Ovary (tissue), 10 donors: ENCODE measurements at places on chromosomes 1 and 21. TPM values are rescaled to one million over a fixed set of nuclear protein-coding genes. Genes with fewer than 3 reads are reported as not detected.
A peak's percentile ranks its signal among the peaks of the same experiment; 100 is the strongest.

DNA sequence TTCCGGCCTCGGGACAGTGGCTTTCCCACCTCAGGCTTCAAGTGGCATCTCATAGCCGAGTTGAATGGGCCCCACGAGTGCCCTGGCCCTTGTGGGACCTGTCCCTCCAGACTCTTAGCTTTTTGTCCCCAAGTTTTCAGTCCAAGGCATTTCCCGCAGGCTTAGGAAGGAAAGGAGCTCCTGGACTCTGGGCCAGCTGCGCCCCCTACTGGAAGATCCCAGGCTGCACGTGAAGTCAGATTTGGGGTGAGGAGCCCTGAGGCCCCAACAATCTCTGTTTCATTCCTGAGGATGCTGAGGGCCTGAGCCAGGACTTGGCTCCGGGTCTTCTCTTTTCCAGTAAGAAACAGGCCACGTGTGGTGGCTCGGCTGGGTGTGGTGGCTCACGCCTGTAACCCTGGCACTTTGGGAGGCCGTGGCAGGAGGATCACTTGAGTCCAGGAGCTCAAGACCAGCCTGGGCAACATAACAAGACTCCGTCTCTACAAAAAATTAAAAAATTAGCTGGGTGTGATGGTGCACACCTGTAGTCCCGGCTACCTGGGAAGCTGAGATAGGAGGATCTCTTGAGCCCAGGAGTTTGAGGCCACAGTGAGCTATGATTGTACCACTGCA lies 67.4 kb downstream of the ARHGEF10L start:
- no peaks in the 10 kb centered on the region for H3K27me3 ChIP-seq
- no peak overlapping the region for H3K4me3 ChIP-seq

DNA sequence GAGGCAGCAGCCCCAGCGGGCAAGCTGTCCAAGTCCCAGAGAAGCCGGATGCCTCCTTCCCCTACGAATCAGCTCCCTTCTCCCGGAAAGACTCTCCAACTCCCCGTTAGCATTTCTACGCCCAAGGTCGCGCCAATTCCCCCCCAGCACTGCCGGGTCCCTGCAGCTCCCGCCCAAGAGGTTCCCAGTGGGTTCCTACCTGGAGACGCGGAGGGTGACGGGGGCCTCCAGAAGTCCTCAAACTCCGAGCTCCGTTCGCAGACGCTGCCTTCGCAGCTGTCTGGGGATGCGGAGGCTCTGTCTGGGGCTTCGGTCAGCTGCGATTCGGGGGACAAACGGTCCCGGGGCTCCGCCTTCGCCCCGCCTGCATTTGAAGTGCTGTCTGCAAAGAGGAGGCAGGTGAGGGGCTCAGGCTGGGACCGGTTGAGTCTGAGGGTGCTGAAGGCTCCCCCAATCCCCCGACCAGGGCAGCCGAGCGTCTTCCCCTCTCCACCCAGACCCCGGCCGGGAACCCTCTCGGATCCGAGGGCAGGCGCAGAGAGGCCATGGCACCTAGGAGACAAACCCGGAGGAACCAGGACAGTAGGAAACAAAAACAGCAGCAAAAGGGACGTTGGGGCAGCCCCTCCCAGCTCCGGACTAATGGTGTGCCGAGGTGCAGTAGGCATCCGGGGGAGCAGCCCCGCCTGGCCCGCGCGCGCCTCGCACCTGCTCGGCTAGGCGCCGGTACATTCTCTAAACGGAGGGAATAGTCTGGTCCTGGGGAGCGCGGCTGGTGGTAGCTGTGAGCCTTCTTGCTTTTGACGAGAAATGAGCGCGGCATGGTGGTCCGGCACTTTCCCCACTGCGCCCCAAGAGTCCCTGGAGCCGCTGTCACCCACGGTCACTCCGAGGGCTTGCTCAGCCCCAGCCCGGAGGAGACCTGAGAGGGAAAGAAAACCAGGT lies 3.8 kb downstream of the GFI1 start:
- H3K36me3 ChIP-seq = no peaks in the 10 kb centered on the region
- H3K27me3 ChIP-seq = no peaks in the 10 kb centered on the region
- DNase-seq = no peak
- no peak overlapping the region for H3K27ac ChIP-seq
- H3K4me3 ChIP-seq = peak overlapping the region; percentile 20
- H3K4me1 ChIP-seq = peaks cover 24% of the 10 kb centered on the region

- no peaks in the 10 kb centered on the region for H3K36me3 ChIP-seq
- peak; percentile 32 for DNase-seq
- no peaks in the 10 kb centered on the region for H3K4me1 ChIP-seq
- no peaks in the 10 kb centered on the region for H3K27me3 ChIP-seq
Measured at GRCh38 chr1:31792116-31792515, 23.7 kb downstream of the SPOCD1 start.

Gene HSD3B2
- not detected for total RNA-seq

DNA sequence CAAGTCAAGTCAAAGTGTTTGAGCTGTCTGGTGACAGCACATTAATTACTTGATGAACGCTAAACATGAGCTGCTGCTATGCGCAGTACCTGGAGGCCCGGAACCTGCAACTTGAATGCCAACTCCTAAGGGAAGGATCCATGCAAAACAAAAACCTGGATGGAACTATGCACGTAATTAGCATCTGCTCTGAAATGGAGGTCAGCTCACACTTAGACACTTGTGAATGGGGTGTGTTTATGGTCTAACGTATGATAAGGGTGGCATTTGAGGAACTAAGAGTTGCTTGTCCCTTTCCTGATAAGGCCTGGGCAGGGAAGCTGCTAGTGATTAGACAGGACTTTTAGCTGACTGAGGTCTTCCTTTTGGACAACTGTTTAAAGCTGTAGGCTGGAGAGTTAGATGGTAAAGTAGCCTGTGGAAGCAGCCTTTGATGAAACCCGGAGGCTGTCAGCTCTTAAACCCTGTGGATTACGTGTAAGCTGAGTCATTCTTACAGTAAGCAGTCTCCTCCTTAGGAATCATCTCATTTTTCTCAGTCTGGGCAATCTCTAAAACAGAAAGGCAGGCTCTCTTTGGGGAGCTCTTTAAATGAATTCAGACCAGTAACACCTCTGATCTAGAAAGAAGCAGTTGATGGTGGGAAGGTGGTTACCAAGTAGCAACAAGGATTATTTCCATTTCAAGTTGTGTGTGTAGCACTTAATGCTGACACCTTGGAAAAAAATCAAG lies 6.8 kb downstream of the TENT5C start:
- no peaks in the 10 kb centered on the region for H3K27me3 ChIP-seq
- H3K36me3 ChIP-seq = no peaks in the 10 kb centered on the region
- no peak overlapping the region for H3K27ac ChIP-seq
- no peak overlapping the region for H3K4me3 ChIP-seq
- H3K4me1 ChIP-seq = peaks cover 3% of the 10 kb centered on the region

- H3K27me3 ChIP-seq = no peaks in the 10 kb centered on the region
- no peaks in the 10 kb centered on the region for H3K4me1 ChIP-seq
- no peak overlapping the region for H3K4me3 ChIP-seq
- no peak overlapping the region for H3K27ac ChIP-seq
- no peak for DNase-seq
- no peaks in the 10 kb centered on the region for H3K36me3 ChIP-seq
Measured at GRCh38 chr1:184888505-184888904, 85.8 kb downstream of the NIBAN1 start.

Gene GPR25
- total RNA-seq = not detected

DNA sequence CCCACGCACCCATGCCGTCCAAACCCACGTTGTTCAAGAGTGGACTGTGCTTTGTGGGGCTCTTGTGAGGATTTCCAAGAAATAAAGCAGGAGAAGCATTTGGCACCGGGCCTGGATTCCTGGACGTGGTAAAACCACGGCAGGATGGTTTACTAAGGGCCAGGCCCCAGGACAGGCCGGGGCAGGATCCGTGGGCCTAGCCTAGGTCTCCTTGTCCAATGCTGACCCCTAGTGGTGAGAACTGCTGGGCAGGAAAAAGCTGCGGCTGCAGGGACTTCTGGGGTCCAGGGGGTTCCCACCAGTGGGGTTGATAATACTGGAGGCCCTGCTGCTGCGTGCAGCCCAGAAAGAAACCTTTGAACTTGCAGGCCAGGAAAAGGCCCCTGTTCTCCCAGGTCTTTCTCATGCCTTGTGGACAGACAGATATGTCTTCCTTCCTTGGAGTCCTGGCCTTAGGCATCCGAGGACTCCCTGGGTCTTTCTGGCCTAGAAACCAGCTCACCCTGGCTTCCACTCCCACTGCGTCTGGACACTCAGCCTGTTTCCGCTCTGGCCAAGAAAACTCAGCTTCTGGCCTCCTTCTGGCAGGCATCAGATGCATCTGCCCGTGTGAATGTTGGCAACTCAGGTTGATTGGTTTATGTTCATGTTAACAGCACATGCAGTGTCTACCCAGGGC lies 106.9 kb upstream of the TMEM51 start:
- H3K27me3 ChIP-seq = no peaks in the 10 kb centered on the region
- H3K36me3 ChIP-seq = no peaks in the 10 kb centered on the region
- peak; percentile 77 for DNase-seq
- H3K27ac ChIP-seq = no peak overlapping the region
- H3K4me1 ChIP-seq = peaks cover 3% of the 10 kb centered on the region

Gene NLRP3
- total RNA-seq = 1.0 TPM

Gene OLFM3
- not detected for total RNA-seq

Gene SPRR2E
- total RNA-seq = 1.5 TPM

GRCh38 chr1:173488001-173488400 lies 10.9 kb downstream of the PRDX6 start:
- H3K4me1 ChIP-seq = no peaks in the 10 kb centered on the region
- no peak overlapping the region for H3K27ac ChIP-seq
- H3K4me3 ChIP-seq = no peak overlapping the region
- no peak for DNase-seq
- H3K27me3 ChIP-seq = no peaks in the 10 kb centered on the region
- H3K36me3 ChIP-seq = no peaks in the 10 kb centered on the region

Gene SLC9C2
- 0.48 TPM for total RNA-seq

Gene OR2T35
- not detected for total RNA-seq

- H3K27me3 ChIP-seq = no peaks in the 10 kb centered on the region
- H3K4me1 ChIP-seq = no peaks in the 10 kb centered on the region
- no peaks in the 10 kb centered on the region for H3K36me3 ChIP-seq
- H3K27ac ChIP-seq = no peak overlapping the region
- DNase-seq = no peak
Measured at GRCh38 chr1:212055333-212055732, 19.8 kb downstream of the DTL start.

- H3K4me3 ChIP-seq = no peak overlapping the region
- no peak for DNase-seq
- H3K27ac ChIP-seq = no peak overlapping the region
- peaks cover 5% of the 10 kb centered on the region for H3K27me3 ChIP-seq
- H3K4me1 ChIP-seq = no peaks in the 10 kb centered on the region
Measured at GRCh38 chr1:228058172-228058948, 24.1 kb upstream of the ARF1 start.

- no peaks in the 10 kb centered on the region for H3K36me3 ChIP-seq
- peak overlapping the region; percentile 4 for H3K4me3 ChIP-seq
- H3K4me1 ChIP-seq = no peaks in the 10 kb centered on the region
- no peak for DNase-seq
- H3K27ac ChIP-seq = no peak overlapping the region
Measured at GRCh38 chr1:45864167-45865106, 61.0 kb downstream of the MAST2 start.

DNA sequence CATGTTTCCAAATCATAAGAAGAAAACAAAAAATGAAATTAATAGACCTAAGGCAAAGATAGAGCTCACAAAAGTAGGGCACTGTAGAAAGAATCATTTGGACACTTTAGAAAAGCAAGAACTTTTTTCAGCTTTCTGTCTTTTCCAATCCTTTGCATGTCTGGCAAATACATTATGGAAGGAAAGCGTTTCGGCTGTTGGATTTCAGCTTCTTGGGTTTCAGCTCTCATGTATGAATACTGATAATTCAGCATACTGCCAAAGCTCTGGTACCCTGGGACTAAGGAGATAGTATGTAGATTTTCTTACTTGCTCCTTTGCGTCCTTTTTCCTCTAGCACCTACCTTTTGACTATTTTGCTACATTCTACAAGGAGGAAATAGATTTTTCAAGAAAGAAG lies 375.9 kb downstream of the BRINP3 start:
- no peak overlapping the region for H3K4me3 ChIP-seq
- H3K27me3 ChIP-seq = no peaks in the 10 kb centered on the region
- no peaks in the 10 kb centered on the region for H3K36me3 ChIP-seq
- no peak overlapping the region for H3K27ac ChIP-seq

Gene ANKRD45
- total RNA-seq = 3.0 TPM

Gene SLC25A34
- 1.1 TPM for total RNA-seq

GRCh38 chr1:41559331-41559730 lies 74.8 kb upstream of the EDN2 start:
- H3K4me3 ChIP-seq = no peak overlapping the region
- no peak overlapping the region for H3K27ac ChIP-seq
- H3K4me1 ChIP-seq = no peaks in the 10 kb centered on the region
- H3K27me3 ChIP-seq = no peaks in the 10 kb centered on the region

Gene PLPP3
- 140 TPM for total RNA-seq

Gene ZBTB8B
- 0.08 TPM for total RNA-seq

DNA sequence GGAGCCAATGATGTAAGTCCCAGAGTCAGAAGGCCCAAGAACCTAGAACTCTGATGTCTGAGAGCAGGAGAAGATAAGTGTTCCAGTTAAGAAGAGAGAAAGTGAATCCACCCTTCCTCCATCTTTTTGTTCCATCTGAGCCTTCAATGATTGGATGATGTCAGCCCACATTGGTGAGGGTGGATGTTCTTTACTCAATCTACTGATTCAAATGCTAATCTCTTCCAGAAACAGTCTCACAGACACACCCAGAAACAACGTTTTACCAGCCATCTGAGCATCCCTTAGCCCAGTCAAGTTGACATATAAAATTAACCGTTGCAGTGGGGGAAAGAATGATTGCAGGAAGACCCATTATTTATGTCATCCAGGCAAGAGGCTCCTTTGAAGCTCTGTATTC lies 16.5 kb upstream of the RNF220 start:
- no peaks in the 10 kb centered on the region for H3K27me3 ChIP-seq
- DNase-seq = no peak
- no peaks in the 10 kb centered on the region for H3K36me3 ChIP-seq

Gene KRTAP22-2
- not detected for total RNA-seq

DNA sequence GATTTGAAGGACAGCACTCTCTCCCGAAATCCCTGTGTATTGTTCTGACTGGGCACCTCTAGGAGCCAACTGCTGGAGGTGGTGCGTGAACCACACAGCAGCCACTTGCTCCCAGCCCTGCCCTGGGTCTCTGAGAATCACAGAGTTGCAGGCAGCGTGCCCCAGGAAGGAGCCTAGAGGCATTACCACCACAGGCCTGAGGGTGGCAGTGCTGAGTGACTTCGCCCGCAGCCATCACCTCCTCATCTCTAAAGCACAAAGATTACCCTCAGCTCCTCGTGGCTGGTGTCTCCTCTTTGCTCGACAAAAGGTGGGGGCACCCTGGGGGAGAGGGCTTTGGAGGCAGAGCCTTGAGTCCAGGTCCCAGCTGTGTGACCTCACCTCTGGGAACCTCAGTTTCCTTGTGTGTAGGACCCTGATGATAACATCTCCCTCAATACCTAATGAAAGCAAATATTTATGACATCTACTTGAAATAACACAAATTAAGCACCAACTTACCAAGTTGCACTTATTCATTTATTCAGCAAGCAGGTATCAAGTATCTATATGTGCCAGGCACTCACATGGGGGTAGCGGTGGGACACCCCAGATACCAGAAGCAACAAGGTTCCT lies 86.3 kb downstream of the VWA5B1 start:
- no peaks in the 10 kb centered on the region for H3K36me3 ChIP-seq
- no peaks in the 10 kb centered on the region for H3K4me1 ChIP-seq
- H3K27me3 ChIP-seq = no peaks in the 10 kb centered on the region
- no peak overlapping the region for H3K27ac ChIP-seq
- DNase-seq = peak; percentile 61
